Thoracic aorta (tissue), 2 donors: ENCODE measurements at places on chromosomes 2 and 18.

GRCh38 chr2:99789849-99790248, 300.0 kb upstream of the REV1 start:
- no peak for DNase-seq

DNA sequence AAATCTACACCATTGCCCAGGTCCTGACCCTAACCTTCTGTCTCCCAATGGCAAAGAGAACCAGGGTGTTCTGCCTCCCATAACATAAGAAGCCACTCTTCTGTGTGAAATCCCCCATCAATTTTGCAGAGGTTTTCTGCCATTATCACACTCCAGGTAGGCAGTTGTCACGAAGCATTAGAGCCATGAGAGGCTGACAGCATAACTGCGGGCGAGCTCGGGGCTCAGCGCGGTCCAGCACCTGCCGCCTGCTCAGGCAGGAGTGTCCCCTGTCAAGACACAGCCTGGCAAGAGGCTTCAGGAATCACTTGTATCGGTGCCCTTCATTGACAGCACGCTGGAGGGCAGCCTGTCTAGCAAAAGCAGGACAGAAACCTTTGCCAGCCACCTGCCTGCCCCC, 251.2 kb downstream of the SATB2 start:
- DNase-seq, result no peak

- no peak for DNase-seq
Measured at GRCh38 chr18:62877411-62878221, 162.3 kb downstream of the PHLPP1 start.

GRCh38 chr2:107545851-107546250, 280.8 kb upstream of the RGPD4 start:
- no peak for DNase-seq

- no peak for DNase-seq
Measured at GRCh38 chr2:170084820-170085491, 93.0 kb upstream of the MYO3B start.

DNA sequence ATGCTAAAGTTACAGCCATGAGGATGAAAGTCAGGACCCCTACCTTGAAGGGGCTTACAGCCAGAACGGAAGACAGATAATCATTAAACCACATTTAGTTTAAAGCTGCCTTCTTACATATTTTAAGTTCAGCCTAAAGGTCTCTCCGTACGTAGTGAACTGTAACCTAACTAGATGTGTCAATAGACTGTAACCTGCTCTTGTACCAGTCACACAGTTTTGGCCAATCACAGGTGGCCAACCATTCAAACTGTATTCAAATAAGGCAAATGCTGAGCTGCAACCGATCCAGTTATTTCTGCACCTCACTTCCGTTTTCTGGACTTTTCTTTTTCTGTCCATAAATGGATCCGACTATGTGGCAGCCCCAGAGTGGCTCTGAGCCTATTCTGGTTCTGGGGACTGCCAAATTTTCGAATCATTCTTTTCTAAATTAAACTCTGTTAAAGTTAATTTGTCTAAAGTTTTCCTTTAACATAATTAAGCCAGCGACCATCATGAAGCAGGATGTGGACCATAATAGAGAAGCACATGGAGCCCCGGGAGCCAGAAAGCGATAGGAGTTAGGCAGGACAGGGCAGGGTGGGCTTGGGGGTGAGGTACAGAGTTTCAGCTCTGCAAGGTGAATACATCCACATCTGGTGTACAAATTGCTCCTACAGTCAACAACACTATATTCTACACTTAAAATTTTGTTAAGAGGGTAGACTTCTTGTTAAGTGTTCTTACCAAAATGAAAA, 48.4 kb upstream of the YPEL5 start:
- DNase-seq, result no peak

GRCh38 chr2:197207106-197207505, 103.5 kb downstream of the ANKRD44 start:
- no peak for DNase-seq

- DNase-seq, result no peak
Measured at GRCh38 chr18:63317556-63317946, 2.0 kb downstream of the BCL2 start.

DNA sequence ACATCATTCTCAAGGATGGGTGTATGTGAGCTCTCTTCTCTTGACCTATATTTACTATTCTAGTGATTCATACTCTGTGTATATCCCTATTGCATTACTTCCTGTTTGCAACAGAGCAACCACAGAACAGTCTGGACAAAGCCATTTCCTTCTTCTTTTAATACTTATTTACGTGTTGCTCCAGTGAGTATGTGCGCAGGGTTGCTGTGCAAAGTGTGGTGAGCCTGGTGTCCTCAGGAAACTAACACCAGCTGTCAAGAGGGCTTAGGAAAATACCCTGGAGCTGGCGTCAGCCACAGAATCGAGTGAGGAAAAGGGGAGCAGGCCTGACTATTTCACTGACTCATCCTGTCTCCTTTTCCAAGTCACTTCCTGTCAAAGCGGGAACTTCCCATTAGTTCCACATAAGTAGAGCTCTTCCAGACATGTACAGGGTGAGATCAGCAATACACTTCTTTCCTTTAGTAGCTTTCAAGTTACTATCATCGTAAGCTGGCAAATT, 214.1 kb upstream of the COPS8 start:
- DNase-seq, result no peak

GRCh38 chr2:69244882-69245281, 142.1 kb downstream of the GFPT1 start:
- DNase-seq, result no peak

- no peak for DNase-seq
Measured at GRCh38 chr2:72920318-72921087, 3.2 kb downstream of the EMX1 start.

GRCh38 chr2:108367014-108367413, 10.7 kb upstream of the SULT1C4 start:
- no peak for DNase-seq

DNA sequence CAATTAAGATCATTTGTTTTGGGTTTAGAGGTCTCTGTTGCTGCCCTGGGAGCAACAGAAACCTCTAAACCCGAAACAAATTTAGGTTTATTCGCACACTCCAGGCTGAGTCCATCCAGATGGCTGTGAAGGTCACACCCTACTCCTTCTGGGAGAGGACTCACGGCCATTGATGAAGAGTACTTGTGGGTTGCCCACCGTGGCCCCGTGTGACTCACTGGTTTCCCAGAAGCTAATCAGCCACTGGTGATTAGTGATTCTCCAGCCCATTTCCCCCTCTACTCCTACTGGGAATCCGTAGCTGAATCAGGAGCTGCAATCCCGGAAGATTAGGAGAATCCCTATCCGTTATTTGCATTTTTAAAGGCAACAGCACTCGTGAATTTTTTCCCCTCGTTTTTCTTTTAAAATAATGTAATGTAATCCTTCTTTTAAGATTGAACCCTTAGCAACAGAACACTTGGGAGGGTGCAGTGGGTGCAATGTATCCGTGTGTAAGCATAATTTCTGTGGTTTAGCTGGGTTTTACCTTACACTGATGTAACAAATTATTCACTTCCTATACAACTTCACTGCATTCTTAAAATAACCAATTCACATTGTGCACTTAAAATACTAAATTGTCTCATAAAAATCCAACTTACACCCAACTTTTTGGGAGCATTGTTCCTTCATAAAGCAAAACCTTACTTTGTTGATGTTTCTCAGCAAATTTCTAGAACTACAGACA, 27.5 kb upstream of the EPAS1 start:
- DNase-seq, result no peak

GRCh38 chr2:45167920-45168629, 158.8 kb upstream of the SIX2 start:
- no peak for DNase-seq

GRCh38 chr2:207683879-207684627, 27.4 kb upstream of the CCNYL1 start:
- no peak for DNase-seq

- no peak for DNase-seq
Measured at GRCh38 chr18:56329536-56329935, 308.9 kb downstream of the TXNL1 start.

- DNase-seq, result no peak
Measured at GRCh38 chr2:15782009-15782751, 158.2 kb upstream of the MYCN start.

DNA sequence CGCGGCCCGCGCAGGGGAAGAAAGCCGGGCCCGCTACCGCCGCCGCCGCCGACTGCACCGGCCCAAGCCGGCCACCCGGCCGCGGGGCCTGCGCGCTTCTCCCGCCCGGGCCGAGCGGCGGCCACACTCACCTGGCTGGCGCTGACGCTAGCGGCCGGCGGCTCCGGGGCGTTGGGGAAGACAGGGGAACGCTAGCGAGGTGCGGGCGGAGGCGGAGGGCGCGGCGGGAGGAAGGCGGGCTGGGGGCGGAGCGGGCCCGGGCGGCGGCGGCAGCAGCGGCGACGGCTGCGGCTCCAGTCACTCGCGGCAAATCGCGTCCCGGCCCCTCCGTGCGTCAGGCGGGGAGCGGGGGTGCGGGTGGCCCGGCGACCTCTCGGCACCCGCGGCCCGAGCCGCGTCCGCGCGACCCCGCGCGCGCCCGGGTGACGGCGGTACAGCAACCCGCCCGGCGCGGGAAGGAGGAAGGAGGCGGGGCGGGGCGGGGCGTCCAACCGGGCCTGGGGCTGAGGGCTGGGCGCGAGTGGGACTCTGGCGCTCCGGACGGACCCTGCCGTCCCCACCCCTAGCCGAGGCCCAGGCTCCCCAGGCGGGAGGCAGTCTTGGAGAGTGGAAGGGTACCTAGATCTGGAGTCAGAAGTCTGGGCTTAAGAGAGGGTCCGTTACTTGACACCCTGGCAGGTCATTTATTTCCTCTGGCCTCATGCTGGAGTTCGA, at the start of gene SESTD1:
SESTD1 (minus strand) TSS at position 465 of the 714 bp plus-strand sequence. CDS start 72,991 bp downstream, outside the sequence.
- DNase-seq, result peak; percentile 3

- no peak for DNase-seq
Measured at GRCh38 chr18:31487246-31488015, 10.5 kb upstream of the DSG2 start.

GRCh38 chr2:218882866-218883366, 2.3 kb downstream of the WNT10A start:
- no peak for DNase-seq

GRCh38 chr2:19865151-19865550, 36.6 kb downstream of the TTC32 start:
- no peak for DNase-seq

- no peak for DNase-seq
Measured at GRCh38 chr2:65498396-65498795, 66.0 kb upstream of the SPRED2 start.

GRCh38 chr2:227163485-227163997, 464 bp downstream of the COL4A4 start:
- no peak for DNase-seq

- no peak for DNase-seq
Measured at GRCh38 chr2:122251158-122251557, 495.7 kb downstream of the TSN start.

GRCh38 chr2:82478641-82479040, 1980.4 kb downstream of the SUCLG1 start:
- DNase-seq, result no peak

DNA sequence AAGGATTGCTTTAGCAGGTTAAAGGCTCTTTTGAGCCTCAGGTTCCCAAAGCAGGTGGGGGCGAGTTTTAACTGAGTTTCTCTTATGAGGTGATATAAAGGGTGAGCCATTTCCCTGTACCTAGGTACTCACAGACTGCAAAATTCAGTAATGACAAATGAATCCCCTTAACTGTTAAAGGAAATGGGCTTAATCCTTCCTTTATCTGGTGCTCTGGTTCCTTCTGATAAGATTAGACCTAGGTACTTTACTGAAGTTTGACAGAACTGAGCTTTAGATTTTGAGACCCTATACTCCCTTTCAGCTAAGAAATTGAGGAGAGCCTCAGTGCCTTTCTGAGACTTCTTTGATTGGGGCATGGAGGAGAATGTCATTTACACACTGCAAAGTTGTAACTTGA, 42.6 kb downstream of the STK17B start:
- no peak for DNase-seq

DNA sequence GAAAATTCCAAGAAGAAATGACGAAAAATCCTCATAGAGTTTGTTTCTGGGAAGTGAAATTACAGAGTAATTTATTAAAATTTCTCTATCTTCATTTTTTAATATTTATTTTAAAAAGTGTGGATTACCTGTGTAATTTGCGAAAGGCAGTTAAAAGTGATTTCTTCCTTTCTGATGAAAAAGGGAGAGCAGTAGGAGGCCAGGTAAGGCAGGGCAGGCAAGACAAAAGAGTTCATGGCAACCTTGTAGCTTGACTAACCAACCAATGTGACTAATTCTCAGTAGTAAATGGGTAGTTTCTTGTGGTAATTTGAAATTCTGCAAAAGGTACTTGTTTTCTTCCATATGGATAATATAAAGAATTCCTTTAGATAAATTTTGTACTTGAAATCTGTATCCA, 34.9 kb upstream of the COL5A2 start:
- no peak for DNase-seq

DNA sequence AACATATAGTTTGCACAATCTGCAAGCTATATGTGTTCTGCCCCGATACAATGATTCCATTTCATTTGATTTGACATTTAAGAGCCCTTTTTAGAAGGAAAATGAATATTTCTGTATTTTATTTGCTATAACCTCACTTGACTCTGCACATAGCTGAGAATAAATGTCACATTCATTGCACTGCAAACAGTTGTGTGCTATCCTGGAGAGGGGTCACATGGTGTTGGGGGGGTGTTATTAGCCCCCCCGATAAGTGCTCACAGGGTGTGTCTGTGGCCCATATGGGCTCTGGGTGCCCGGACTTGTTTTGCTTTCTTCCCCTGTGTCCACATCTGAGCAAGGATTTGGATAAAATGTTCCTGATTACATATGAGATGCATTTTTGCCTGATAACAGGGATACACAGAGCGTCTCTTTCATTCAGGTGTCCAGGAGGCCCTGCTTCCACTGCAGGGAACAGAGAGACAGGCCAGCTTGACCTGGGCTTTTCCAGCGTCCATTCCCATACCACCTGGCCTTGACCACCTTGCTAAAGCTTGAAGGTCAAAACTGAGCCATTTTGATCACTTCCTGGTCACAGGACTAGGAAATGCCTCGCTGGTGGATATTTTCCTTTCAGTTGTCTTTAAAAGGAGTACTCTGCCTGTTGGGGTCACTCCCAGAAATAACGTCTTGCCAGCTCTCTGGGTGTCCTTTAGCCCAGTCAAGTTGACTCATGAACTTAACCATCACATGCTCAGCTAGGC, 38.4 kb upstream of the ID2 start:
- DNase-seq, result no peak

- no peak for DNase-seq
Measured at GRCh38 chr2:3535467-3535793, 16.1 kb upstream of the ADI1 start.

- DNase-seq, result peak; percentile 43
Measured at GRCh38 chr2:10407841-10408648, 40.1 kb downstream of the ODC1 start.

- DNase-seq, result no peak
Measured at GRCh38 chr18:34709104-34709503, 994 bp upstream of the DTNA start.

DNA sequence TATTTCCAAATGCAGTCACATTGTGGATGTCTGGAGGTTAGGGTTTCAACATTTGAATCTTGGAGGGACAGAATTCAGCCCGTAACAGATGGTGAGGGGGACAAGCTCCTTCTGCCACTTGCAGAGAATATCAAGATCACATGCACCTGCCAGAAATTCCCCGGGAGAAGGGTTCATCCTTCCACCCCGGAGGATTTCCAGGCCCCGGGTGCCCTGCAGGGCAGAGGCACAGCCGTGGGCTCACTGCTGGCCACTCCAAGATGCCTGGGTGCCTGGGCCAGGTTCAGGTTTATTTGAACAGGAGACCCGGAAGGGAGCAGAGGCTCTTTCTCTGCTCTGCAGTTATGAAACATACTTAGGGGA, 38.2 kb upstream of the MGAT4A start:
- no peak for DNase-seq
